ENCODE measurements at places on chromosomes 6 and 20. TPM values are rescaled to one million over a fixed set of nuclear protein-coding genes. Genes with fewer than 3 reads are reported as not detected.

The RAD21L1 gene
- total RNA-seq, result 0.66 TPM

The NOX3 gene
- not detected for total RNA-seq

The SLC18B1 gene
- total RNA-seq, result 3.1 TPM

The C6orf15 gene
- not detected for total RNA-seq
